Amygdala (tissue), 56 donors: ENCODE measurements at places on chromosomes 11 and 22.

DNA sequence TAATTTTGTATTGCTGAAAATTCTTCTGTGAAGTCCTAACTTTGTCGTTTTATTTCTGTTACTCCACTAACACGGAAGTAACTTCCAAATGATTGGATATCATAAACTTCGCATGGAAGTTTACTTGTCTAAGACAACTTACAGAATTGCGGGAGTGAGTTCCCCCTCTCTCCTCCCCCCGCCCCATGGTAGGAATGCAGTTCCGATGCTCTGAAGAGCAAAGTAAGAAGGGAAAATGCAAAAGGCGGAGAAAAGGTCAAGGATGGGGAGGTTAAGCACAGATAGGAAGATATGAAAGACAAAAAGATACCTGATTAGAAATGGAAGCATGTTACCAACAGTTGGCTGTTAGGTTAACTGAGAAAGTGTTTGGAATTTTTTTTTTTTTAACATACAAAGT, 1.3 kb downstream of the EIF3M start:
- DNase-seq, result no peak

DNA sequence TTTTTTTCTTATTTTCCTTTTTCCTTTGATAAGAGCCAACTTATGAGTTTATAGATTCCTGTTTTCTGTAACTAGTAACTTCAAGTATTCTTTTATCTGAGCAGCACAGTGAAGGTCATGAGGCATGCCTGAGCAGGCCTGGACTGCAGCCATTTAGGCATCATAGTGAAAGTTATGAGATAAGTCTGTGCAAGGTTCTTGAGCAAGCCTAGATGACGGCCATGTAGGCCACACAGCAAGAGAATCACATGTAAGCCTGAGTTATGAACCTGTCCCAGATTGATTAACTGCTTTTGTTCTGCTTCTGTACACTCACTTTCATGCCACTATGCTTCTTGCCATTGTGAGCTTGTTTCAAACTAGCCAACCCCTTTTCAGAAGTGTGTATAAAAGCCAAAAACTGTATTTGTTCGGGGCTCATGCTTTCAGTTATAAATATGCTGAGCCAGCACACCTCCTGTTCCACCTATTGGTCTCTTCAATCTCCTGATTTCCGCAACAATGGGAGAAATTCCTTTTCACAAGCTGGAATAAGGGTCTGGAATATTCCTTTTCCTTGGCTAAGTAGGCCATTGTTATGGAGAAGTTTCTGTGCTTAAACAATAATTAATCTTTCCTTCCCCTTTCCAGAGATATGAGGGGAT, 745.7 kb downstream of the FAM181B start:
- DNase-seq, result no peak

- DNase-seq, result no peak
Measured at GRCh38 chr11:73854680-73855079, 22.0 kb downstream of the COA4 start.

DNA sequence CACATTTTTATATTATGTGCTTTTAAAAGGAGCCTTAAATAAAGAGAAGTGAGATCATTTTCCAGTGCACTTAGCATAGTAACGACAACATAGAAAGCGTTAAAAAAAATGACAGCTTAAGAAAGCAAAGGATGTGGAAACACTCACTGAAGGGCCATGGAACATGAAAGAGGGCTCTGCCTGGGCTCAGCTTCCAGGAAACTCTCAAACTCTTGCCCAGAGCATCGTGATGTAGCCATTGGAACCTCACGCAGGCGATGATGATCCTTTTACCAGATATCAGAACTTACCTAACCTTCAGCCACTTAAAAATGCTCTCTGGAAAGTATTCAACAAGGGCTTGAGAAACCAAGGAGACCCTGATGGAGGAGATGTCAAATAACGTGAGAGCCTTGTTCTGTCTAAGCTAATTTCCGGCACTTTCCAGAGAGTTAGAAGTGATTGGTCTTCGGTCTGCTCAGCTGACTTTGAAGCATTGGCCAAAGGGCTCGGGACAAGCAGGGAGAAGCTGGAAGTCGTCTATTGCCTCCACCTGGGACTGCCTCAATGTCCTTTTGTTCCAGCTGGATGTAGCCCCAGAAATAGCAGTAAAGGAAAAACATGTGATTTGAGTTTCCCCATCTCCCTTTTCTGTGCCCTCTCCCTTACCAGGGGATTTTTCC, 21.5 kb upstream of the ETS1 start:
- DNase-seq, result no peak
